Common myeloid progenitor, CD34-positive (primary cell): ENCODE measurements at places on chromosomes 5 and 9.

DNA sequence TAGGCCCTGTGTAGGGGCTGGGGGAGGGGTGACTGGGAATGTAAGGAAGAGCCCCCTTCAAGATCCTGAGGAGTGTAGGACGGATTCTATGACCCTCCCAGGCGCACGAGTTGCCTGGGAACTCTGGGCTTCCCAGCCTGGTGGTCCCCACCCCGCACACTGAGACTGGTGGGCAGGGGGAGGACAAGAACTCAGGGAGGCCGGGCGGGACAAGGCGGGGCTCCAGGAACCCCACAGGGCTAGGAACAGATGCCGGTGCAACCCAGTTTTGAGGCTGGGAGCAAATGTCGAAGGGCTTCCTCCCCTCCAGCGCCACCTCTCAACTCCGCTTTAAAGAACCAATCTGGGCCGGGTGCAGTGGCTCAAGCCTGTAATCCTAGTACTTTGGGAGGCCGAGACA lies 1.3 kb upstream of the VDAC1 start:
- no peak for DNase-seq

DNA sequence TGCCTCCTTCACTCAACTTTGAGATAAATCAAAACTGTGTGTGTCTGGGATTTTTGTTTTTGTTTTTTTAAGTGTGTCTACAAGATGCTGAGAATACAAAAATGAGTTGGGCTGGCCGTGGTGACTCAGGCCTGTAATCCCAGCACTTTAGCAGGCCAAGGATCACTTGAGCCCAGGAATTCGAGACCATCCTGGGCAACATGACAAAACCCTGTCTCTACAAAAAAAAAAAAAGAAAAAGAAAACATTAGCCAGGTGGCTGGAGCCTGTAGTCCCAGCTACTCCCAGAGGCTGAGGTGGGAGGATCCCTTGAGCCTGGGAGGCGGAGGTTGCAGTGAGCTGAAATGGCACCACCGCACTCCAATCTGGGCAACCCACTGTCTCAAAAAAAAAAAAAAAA lies 21.0 kb downstream of the HNRNPK start:
- DNase-seq, result no peak

DNA sequence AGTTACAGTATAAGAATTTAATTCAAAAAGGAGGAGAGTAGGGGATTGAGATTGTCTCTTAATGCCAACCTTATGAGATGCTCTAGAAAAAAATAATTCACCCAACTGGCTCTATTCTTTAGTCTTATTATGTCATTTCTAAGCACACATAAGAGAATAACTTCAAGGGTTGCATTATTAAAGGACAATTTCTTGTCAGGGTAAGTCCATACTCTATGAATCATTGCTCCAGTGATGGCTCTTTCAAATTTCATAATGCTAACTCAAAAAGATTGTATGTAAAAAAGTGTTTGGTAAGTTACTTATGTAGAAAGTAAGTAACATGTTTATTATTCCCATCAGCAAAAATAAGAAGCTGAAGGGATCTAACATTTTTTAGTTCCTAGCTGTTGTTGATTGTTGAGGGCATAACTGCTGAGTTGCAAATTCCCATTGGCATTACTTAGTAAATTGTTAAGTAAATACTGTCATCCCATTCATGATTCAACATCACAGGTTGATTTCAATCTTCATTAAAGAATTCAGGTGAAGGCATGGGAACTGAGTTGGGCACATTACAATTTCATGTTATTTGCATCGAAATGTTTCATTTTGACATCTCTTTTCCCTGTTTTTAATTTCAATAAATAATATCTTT lies 28.6 kb downstream of the ALDH1A1 start:
- DNase-seq, result no peak

DNA sequence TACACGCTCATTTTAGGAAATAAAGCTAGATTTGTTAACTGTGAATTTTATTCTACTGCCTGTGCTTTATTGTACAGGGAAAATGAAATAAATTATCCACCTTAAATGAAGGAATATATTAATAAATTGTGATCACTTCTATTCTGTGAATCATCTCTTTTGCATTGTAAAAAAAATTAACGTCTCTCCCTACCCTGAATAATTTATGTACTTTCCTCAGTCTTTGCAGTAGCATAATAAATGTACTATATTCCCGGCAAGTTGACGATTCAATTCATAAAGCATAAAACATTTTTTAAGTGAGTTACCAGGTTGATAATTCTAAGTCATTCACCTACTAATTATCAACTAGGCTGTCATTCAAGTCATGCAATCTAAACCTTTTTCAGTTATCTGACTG lies 1425.3 kb upstream of the CDH9 start:
- DNase-seq, result no peak

- no peak for DNase-seq
These were observed 205.8 kb downstream of the GABBR2 start for GRCh38 chr9:98502976-98503325.

DNA sequence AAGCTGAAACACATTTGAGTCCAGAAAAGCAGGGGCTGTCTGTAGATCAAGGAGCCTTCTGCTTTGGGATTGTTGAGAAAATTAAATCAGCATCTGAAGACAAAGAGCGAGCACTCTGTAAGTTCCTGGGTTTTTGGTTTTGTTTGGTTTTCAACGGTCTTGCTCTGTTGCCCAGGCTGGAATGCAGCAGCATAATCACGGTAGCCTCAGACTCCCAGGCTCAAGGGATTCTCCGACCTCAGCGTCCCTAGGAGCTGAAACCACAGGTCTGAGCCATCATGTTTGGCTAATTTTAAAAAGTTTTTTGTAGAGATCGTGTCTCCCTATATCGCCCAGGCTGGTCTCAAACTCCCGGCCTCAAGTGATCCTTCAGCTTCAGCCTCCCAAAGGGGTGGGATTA lies 266.5 kb upstream of the ADAMTS16 start:
- DNase-seq, result no peak

DNA sequence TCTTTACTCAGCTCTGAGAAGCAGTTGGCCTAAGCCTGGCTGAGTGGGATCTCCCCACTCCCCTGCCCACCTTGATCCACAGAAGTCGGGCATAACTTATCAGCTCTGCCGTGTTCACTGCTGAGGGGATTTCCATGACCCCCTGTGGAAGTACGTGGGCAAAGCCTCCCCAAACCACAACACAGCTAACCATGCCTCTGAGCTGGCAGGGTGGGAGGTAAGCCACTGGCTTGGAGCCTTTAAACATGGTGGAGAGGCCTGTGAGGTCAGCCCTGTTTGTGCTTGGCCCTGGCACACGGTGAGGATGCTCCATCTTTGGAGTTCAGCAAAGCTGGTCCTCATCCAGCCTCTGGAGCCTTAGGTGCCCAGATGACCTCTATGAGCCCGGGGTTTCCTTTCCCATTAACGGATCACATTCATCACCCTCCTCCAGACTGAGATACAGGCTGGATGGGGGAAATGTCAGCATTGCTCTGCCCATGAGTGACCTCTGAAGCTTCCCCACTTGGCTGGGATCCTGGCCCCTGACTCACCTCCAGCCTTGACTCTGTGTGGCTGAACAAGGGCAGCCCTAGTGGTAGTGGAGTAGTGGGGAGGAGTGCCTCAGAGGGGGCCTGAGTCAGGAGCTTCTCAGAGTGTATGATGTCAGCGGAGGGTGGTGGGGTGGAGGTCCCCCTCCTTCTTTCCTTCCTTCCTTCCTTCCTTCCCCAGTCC lies 6.2 kb downstream of the PDLIM4 start:
- peak; percentile 72 for DNase-seq

GRCh38 chr9:87844506-87844905 lies 38.2 kb upstream of the SPATA31E1 start:
- no peak for DNase-seq

- no peak for DNase-seq
These were observed 274.2 kb upstream of the SMC2 start for GRCh38 chr9:103819936-103820335.

DNA sequence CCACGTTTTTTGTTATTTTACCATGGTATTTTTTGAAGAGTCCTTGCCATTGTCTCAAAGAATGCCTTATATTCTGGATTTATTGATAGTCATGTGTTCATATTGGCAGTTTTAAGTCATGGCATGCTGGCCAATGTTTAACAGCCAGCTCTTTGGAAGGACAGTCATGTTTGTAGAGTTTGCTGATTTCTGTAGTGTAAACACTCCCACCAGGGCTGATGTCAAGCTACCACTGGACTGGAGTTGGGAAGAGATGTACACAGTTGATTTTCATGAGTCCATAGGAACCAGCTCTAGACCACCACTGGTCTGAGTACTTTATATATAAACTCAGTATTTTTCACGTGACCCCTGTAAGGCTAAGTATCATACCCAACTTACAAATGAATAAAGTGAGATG lies 125.2 kb upstream of the DHFR start:
- DNase-seq, result no peak

GRCh38 chr5:115934388-115934974 lies 27.8 kb upstream of the LVRN start:
- no peak for DNase-seq

DNA sequence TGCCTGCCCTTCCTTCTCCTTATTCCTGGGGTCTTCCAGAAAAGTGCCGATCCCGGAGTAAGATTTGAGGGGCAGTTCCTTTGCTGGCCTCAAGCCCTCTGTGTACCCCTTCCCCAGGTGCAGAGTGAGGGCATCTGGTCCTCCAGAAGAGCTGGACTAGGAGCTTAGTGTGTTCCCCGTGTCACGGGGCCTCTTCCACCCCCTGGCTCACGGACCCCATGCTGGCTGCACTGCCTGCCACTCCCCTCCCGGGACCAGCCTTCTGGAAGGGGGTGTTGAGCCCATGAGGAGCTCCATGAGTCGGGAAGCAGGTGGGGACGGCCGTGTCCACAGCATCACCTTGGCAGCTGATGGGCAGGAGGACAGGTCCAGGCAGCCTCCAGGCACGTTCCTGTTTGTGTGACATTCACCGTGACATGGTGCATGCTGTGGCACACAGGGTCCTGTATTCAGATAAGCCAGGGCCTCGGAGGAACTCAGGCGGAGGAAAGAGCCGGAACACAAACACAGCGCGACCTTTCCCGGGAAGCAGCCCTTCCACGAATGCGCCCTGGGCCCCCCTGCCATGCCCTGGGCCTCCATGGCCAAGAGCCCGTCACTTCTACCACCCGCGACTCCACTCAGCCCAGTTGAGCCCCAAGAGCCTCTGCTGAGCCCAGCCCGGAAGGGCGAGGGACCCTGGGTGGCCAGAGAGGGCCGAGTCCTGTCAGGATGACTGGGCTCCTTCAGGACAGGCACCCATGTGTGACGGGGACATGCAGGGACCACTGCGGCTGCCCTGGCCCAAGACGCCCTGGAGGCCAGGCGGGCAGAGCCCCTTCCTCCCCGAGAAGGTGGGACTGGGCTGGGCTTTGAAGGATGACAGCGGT lies 5.9 kb upstream of the LCN1 start:
- DNase-seq, result no peak

GRCh38 chr5:12526113-12526512 lies 621.9 kb upstream of the CTNND2 start:
- no peak for DNase-seq

GRCh38 chr5:132877938-132878337 lies 4.5 kb downstream of the LEAP2 start:
- no peak for DNase-seq

- DNase-seq, result no peak
These were observed 153.6 kb downstream of the TRIO start for GRCh38 chr5:14296533-14297331.

- no peak for DNase-seq
These were observed 15.7 kb downstream of the NUP155 start for GRCh38 chr5:37355161-37355560.

DNA sequence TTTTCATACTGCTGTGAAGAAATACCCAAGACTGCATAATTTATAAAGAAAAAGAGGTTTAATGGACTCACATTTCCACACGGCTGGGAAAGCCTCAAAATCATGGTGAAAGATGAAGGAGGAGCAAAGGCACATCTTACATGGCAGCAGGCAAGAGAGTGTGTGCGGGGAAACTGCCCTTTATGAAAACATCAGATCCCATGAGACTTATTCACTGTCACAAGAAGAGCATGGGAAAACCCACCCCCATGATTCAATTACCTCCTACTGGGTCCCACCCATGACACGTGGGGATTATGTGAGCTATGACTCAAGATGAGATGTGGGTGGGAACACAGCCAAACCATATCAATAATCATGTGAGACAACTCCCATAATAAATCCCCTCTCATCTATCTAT lies 8.7 kb downstream of the TTC39B start:
- no peak for DNase-seq

- DNase-seq, result no peak
These were observed 369.6 kb downstream of the CYLC2 start for GRCh38 chr9:103364753-103365152.

DNA sequence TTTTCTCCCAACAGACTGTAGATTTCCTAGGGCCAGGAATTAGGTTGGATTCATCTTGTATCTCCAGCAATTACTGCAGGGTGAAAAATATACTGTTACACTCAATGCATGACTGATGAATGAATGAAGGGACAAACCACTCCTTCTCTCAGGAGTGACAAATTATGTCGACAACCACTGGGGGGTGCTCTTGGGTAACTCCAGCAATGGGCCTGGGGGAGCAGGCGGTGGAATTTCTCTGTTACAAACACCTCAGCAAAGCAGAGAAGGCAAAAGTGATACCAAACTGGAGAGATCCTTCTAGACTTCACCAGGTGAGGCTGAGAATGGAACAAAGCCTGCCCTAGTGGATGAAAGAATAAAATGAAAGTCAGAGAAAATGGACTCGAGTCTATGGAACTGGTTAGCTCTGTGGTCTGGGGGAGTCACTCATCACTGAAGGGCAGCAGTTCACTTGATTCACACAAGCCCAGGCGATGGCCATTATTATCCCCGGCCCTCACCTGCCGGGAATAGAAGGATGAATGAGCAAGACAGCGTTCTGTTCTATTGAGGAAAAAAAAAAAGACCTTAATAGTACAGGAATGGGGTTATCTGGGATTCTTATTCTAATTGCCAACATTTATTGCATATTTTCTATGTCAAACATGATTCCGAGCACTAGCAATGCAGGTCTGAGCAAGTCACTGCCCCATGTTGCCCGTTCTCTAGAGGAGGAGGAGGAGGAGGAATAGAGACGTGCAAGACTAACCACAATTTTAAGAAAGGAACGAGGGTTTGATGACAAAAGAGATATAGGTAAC lies 341.1 kb downstream of the ASTN2 start:
- peak; percentile 15 for DNase-seq

- no peak for DNase-seq
These were observed 192.0 kb downstream of the AP3B1 start for GRCh38 chr5:78102500-78102899.

DNA sequence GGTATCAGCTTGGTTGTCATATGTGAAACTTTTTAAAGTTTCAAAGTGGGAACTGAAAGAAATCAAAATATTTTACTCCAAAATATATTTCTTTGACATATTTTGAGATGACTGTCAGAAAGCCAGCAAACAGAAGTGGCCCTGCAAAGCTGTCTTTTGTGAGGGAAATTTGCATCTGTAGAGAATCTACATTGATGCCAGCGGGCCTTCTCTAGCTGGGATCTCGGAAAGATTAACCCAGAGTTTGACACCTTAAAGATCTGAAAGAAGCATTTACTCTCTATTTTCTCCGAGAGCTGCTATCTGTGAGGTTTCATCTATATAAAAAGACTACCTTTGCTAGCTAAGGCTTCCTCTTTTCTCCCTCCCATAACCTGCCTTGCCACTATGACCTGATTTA lies 303.6 kb downstream of the FBXL17 start:
- DNase-seq, result no peak

- peak; percentile 36 for DNase-seq
These were observed 64.7 kb downstream of the FRMD3 start for GRCh38 chr9:83473488-83473971.

DNA sequence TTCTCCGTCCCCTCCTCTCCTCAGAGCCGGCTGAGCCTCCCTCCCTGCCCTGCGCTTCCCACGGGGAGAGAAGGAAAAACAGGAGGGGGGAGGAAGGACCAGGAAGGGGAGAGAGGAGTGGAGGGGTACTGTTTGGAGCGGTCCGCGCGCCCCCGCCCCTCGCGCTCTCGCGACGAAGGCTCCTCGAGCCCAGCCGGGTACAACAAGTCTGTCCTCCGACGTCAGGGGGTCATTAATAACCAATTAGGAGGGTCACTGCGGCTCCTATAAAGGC lies 480 bp upstream of the PRDM12 start:
- DNase-seq, result no peak
